ENCODE measurements at places on chromosomes 2 and 18. TPM values are rescaled to one million over a fixed set of nuclear protein-coding genes. Genes with fewer than 3 reads are reported as not detected.

Gene TLX2
- 0.60 TPM for total RNA-seq

GRCh38 chr2:17191223-17191622 lies 327.0 kb downstream of the RAD51AP2 start:
- no peak for DNase-seq

Gene EGR4
- 0.55 TPM for total RNA-seq

- no peak for DNase-seq
Measured at GRCh38 chr2:27164960-27165763, 16.4 kb downstream of the TCF23 start.

Gene PFN4
- total RNA-seq, result 0.35 TPM

DNA sequence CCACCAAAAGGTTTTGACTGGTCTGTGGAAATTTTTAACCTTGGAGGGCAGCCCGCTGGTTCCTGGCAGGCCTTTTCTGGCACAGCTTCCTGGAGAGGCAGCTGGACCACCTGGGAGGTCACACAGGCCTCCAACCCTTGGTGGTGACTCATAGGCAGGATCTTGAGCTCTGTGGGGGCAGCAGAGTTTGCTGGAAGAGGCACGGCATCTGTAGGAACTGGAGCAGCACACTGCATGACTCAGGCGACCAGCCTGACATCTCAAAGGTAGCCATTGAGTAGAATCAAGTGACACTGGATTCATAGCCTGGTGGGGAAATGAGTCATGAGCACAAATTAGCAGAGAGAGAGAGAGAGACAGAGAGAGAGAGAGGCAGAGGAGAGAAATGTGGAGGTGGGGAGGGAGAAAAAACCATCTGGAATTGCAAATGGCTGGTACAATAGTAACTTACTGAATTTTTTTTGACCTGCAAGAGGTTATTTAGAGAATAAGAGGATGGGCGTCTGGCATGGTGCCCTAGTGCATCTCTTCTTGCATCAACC lies 57.4 kb downstream of the TRPM8 start:
- DNase-seq, result no peak

GRCh38 chr18:26181343-26181826 lies 44.9 kb upstream of the TAF4B start:
- no peak for DNase-seq

DNA sequence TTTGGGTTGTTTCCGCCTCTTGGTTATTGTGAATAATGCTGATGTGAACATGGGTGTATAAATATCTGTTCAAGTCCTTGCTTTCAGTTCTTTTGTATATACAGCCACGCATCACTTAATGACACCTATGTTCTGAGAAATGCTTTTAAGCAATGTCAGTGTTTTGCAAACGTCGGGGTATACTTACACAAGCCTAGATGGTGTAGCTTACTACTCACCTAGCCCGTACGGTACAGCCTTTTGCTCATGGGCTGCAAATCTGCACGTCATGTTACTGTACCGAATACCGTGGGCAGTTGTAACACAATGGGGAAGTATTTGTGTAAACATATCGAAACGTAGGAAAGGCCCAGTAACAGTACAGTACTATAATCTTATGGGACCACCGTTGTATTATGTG lies 12.4 kb downstream of the RALB start:
- DNase-seq, result no peak

DNA sequence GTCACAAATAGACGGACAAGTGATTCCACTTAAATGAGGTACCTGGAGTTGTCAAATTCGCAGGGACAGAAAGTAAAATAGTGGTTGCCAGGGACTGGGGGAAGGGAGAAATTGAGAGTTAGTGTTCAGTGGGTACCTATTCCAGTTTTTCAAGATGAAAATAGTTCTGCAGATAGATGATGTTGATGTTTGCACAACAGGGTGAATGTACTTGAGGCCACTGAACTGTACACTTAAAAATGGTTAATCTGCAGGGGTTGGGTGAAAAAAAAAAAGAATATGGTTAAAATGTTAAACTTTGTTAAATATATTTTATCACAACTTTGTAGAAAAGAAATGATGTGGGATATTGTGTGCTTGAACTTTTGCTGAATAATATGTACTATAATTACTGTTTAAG lies 102.3 kb downstream of the NCK2 start:
- DNase-seq, result no peak

Gene ABCG5
- total RNA-seq, result not detected
